HFFc6 (cell line): ENCODE measurements at places on chromosomes 4 and X. TPM values are rescaled to one million over a fixed set of nuclear protein-coding genes. Genes with fewer than 3 reads are reported as not detected.

DNA sequence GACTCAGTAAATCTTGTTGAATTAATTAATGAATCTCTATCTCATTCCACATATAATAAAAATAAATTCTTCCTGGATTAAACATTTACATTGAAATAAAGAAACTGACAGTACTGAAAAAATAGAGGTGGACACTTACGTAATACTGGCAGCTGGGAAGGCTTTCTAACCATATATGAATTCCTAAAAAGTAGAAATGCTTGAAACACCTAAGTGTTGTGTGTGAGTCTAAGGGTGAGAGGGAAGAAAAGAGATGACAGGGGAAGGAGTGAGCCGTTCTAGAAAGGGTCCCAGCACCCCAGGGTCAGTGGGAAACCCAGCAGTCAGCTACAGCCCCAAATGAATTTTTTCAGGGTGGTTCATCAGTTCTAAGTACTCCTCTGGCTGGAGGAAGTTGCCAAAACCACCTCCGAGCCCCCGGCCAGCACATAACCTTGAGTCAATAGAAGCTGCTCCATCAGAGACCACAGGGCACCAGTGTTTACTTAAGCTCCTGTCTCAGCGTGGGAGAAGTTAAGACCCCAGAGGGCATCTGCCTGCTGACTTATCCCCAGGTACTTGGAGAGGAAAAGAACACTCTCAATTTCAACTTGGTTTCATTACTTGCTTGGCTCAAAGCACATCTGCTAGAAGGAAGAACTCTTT is 18.3 kb downstream of the GAB3 start:
- DNase-seq, result peak; percentile 17
- H3K4me1 ChIP-seq, result peaks cover 95% of the 10 kb centered on the region
- H3K27me3 ChIP-seq, result no peaks in the 10 kb centered on the region; the same call in 1 of the 2 replicates
- H3K36me3 ChIP-seq, result no peaks in the 10 kb centered on the region
- peak overlapping the region; percentile 64 for H3K4me3 ChIP-seq

MFAP3L gene
- total RNA-seq, result 2.4 to 6.3 TPM (median 5.6 TPM) in 3 replicates

FMR1NB gene
- not detected in 3 replicates for total RNA-seq

DNA sequence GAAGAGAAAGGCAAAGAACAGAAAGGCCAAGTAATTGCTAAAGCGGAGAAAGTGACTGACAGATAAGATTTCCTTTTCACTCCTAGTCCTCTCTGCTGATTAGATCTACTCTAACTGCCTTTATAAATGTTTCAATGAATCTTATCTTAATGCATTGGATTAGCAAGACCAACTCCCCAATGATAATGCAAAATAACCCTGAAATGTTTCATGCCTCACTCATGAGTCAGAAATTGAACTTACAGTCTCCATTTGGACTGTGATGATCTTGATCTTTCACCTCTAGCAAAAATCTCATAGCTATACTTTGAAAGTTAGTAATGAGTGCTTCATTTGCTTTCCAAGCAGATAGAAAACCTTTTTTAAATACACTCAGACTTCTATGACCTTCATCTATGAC is 26.5 kb downstream of the SLC10A7 start:
- H3K27me3 ChIP-seq, result no peaks in the 10 kb centered on the region
- DNase-seq, result peak; percentile 58
- no peak overlapping the region for H3K27ac ChIP-seq
- peaks cover 32% of the 10 kb centered on the region for H3K4me1 ChIP-seq

TASL gene
- not detected in 3 replicates for total RNA-seq

KLF8 gene
- total RNA-seq, result 0.07 to 0.12 TPM (median 0.09 TPM) in 3 replicates

DNA sequence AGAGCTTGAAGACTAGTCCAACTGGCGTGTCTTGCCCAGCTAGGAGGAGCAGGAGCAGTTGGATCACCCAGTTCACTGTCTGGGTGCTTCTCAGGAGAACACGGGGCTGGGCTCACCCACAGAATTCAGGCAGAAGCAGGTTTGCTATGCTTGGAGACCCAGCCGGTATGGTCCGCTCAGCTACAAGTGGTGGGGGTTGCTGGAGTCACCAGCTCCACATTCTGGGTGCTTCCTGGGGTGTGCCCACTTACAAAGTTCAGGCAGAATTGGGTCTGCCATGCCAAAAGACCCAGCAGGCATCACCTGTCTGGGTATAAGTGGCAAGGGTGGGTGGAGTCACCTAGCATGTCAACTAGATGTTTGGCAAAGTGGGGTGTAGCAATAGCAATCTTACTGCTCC is 1061.8 kb downstream of the PCDH19 start:
- H3K27me3 ChIP-seq, result no peaks in the 10 kb centered on the region
- no peaks in the 10 kb centered on the region for H3K36me3 ChIP-seq
- H3K4me3 ChIP-seq, result no peak overlapping the region
- no peaks in the 10 kb centered on the region for H3K4me1 ChIP-seq

DNA sequence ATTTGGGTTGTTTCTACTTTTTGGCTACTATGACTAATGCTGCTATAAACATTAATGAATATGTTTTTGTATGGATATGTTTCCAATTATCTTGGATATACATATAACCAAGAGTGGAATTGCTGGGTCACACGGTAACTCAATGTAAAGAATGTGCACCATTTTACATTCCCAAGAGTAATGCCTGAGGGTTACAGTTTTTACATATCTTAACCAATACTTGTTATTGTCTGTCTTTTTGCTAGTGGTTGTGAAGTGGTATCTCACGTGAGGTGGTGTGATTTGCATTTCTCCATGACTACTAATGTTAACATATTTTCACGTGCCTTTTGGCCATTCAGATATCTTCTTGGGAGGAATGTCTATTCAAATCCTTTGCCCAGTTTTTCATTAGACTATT is 200.3 kb upstream of the MAB21L2 start:
- H3K27ac ChIP-seq, result peak overlapping the region; percentile 50
- DNase-seq, result peak; percentile 74
- H3K4me1 ChIP-seq, result peaks cover 41% of the 10 kb centered on the region
- peaks cover under 1% of the 10 kb centered on the region; the same call in 1 of the 2 replicates for H3K36me3 ChIP-seq

GRCh38 chr4:152927737-152928136 is 8.4 kb upstream of the FHDC1 start:
- H3K4me3 ChIP-seq, result no peak overlapping the region
- no peak overlapping the region for H3K27ac ChIP-seq
- no peaks in the 10 kb centered on the region; the same call in 1 of the 2 replicates for H3K27me3 ChIP-seq
- H3K36me3 ChIP-seq, result peaks cover 5% of the 10 kb centered on the region; the same call in 1 of the 2 replicates

GRCh38 chr4:86500527-86500926 is 93.6 kb upstream of the PTPN13 start:
- H3K27me3 ChIP-seq, result no peaks in the 10 kb centered on the region
- no peaks in the 10 kb centered on the region for H3K36me3 ChIP-seq
- peaks cover 73% of the 10 kb centered on the region for H3K4me1 ChIP-seq
- peak; percentile 19 for DNase-seq

TLR7 gene
- total RNA-seq, result not detected in 3 replicates

GRCh38 chr4:95614684-95615205 is 66.0 kb upstream of the UNC5C start:
- H3K27ac ChIP-seq, result no peak overlapping the region
- DNase-seq, result no peak
- H3K36me3 ChIP-seq, result no peaks in the 10 kb centered on the region
- no peak overlapping the region for H3K4me3 ChIP-seq

GLOD5 gene
- total RNA-seq, result not detected in 3 replicates

DNA sequence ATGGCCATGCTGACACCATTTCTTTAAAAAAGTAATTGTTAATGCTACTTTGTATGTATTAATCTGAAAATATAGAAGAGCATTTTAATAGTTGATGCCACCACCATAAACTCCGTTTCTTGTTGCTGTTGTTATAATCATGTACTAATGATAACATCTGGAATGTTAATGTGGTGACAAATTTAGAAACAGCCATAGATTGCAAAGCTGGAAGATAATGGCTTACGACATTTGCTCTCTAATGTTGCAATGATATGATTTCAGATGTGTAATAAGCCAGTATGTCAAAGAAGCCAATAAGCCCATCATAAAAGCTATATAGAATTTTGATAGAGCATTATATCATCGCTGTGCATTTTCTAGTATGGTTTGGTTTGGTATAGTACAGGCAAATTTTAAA is 579.4 kb upstream of the ZFP42 start:
- peak; percentile 9 for DNase-seq
- H3K36me3 ChIP-seq, result 0 out of 2 replicates have a peak, but pooled peaks cover 3% of the 10 kb centered on the region
- H3K27ac ChIP-seq, result no peak overlapping the region
- H3K27me3 ChIP-seq, result no peaks in the 10 kb centered on the region; the same call in 1 of the 2 replicates
- no peak overlapping the region; the same call in 1 of the 2 replicates for H3K4me3 ChIP-seq

DNA sequence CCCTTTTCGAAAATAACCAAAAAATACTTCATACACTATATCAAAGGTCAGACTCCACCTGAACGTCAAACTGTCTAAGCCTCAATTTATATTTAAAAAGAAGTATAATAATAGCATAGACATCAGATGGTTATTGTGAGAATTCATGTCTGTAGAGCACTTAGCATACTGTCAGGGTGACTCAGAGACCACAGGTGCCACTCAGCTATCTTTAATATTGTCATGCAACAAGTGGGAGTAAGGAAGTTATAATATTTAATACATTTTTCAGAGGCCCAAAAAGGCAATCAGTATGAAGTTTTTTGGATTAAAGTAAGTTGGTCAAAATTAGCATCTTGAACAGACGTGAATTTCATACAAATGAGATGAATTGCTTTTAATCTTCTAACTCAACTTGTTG is 93.3 kb downstream of the PHOX2B start:
- peaks cover 74% of the 10 kb centered on the region; the same call in 1 of the 2 replicates for H3K4me1 ChIP-seq
- peaks cover 20% of the 10 kb centered on the region; the same call in 1 of the 2 replicates for H3K36me3 ChIP-seq
- peaks cover 7% of the 10 kb centered on the region for H3K27me3 ChIP-seq
- H3K27ac ChIP-seq, result no peak overlapping the region
- DNase-seq, result no peak

- peaks cover 24% of the 10 kb centered on the region for H3K4me1 ChIP-seq
- H3K4me3 ChIP-seq, result no peak overlapping the region
- H3K27ac ChIP-seq, result no peak overlapping the region
- no peaks in the 10 kb centered on the region; the same call in 1 of the 2 replicates for H3K27me3 ChIP-seq
Measured at GRCh38 chr4:146582864-146583263, 55.8 kb upstream of the POU4F2 start.

GRCh38 chr4:109559625-109559982 is 442 bp upstream of the MCUB start:
- peaks cover 3% of the 10 kb centered on the region for H3K27me3 ChIP-seq
- peaks cover 32% of the 10 kb centered on the region for H3K4me1 ChIP-seq
- peak overlapping the region; percentile 82 for H3K27ac ChIP-seq
- no peak for DNase-seq
- peaks cover 6% of the 10 kb centered on the region for H3K36me3 ChIP-seq

GRCh38 chr4:8832113-8832915 is 39.3 kb downstream of the HMX1 start:
- H3K27ac ChIP-seq, result no peak overlapping the region
- peaks cover 4% of the 10 kb centered on the region for H3K27me3 ChIP-seq
- H3K4me1 ChIP-seq, result no peaks in the 10 kb centered on the region

WDR17 gene
- not detected in 3 replicates for total RNA-seq

FHIP1A gene
- total RNA-seq, result 0.48 to 1.3 TPM (median 0.81 TPM) in 3 replicates

GRCh38 chr4:3111461-3111860 is 37.0 kb downstream of the HTT start:
- peaks cover 49% of the 10 kb centered on the region for H3K36me3 ChIP-seq
- peak; percentile 80 for DNase-seq
- peaks cover 2% of the 10 kb centered on the region; the same call in 1 of the 2 replicates for H3K27me3 ChIP-seq
- H3K4me1 ChIP-seq, result peaks cover 94% of the 10 kb centered on the region
- peak overlapping the region; percentile 61 for H3K4me3 ChIP-seq

L1CAM gene
- total RNA-seq, result 13.1 to 87.2 TPM (median 58.0 TPM) in 3 replicates

FGFBP1 gene
- total RNA-seq, result not detected in 3 replicates

FRAS1 gene
- 1.6 to 11.0 TPM (median 6.5 TPM) in 3 replicates for total RNA-seq

DNA sequence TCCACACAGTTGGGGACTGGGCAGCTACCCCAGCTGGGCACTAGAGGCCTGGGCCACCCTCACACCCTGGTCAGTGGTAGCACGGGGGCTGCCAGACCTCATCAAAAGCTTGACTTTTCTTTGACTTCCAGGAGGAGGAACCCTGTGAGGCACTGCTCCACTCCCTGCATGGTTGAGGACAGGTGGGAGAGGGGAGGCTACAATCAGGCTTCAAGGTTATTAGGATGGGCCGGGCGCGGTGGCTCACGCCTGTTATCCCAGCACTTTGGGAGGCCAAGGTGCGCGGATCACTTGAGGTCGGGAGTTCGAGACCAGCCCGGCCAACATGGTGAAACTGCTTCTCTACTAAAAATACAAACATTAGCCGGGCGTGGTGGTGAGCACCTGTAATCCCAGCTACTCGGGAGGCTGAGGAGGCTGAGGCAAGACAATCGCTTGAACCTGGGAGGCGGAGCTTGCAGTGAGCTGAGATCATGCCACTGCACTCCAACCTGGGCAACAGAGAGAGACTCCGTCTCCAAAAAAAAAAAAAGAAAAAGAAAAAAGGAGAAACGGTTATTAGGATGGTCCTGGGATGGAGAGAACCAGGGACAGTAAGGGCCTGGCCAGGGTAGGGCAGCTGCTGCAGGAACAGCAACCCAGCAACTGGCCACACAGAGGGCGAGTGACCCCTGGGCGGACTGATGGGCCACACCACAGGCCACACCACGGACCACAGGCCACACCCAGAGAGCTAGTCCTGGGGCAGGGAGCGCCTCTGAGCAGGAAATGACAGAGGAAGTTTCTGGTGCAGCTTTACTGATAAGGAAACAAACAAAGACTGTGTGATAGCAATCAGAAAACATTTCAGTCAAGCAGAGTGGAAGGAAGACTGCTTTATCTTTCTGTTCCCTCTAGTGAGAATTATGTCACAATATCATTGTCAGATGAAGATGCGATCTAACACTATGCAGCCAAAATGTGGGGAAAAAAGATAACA is 20.5 kb upstream of the OPN1LW start:
- H3K27ac ChIP-seq, result no peak overlapping the region
- H3K36me3 ChIP-seq, result no peaks in the 10 kb centered on the region
- no peaks in the 10 kb centered on the region for H3K4me1 ChIP-seq
- H3K4me3 ChIP-seq, result no peak overlapping the region
- no peak for DNase-seq
- peaks cover 12% of the 10 kb centered on the region for H3K27me3 ChIP-seq
